Thyroid gland (tissue), 4 donors: ENCODE measurements at places on chromosomes 5 and 9.
A peak's percentile ranks its signal among the peaks of the same experiment; 100 is the strongest.

DNA sequence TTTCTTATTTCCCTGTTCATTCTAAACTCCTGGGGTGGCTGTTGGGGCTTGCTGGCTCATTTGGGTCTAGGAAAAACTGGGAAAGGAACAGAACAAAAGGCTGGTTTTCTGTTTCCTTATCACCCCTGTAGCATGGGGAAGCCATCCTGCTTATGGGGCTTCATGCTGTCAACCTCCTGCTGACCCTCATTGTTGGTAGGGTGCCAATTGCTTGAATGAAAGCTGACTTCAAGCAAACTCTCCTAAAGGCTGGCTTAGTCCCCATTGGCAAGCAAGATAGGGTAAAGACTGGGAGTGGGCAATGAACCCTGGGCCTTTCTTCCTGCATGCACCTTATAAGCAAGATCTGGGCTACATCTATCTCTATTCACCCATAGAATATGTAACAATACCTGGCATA lies 511.6 kb downstream of the DMAC1 start:
- no peak for DNase-seq

- no peak for DNase-seq
These were observed 39.3 kb upstream of the ADRA1B start for GRCh38 chr5:159877016-159877415.

DNA sequence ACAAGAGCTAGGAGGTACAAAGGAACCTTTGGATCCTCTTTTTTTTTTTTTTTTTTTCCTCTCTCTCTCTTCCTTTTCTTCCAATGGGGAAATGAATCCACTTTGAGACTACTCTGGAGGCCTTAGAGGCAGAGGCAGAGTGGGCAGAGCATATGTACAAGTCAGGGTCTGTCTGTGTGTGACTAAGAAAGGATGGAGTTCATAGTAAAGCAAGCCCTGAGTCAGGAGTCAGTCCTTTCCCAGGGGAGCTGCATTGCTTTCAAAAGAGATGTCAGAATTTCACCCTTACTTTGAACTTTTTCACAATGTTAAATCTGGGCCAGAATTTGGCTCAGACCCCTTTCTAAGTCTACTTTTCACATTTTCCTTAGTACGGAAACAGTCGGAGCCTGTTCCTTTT lies 792.4 kb upstream of the C9orf72 start:
- DNase-seq, result no peak

- no peak for DNase-seq
These were observed 8.8 kb upstream of the PLIN2 start for GRCh38 chr9:19136129-19136528.

DNA sequence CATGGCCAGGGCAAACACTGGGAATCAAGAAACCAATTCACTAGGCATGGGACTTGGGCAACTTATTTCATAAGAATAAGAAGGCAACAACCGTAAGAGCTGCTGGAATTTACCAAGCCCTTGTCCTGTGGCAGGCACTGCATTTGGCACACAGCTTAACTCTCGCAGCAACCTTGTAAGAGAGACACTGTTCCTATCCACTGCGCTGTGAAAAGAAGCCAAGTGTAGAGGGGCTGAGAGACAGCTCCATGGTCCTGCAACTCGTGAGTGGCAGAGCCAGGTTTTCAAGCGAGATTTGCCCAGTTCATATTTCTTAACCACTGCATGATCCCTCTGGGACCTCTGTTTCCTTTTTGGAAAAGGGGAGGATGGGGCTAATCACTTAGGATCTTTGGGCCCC lies 129.3 kb upstream of the STC2 start:
- DNase-seq, result peak; percentile 47

- peak; percentile 5 for DNase-seq
These were observed 921.8 kb downstream of the NR2F1-AS1 start for GRCh38 chr5:92659246-92659645.

DNA sequence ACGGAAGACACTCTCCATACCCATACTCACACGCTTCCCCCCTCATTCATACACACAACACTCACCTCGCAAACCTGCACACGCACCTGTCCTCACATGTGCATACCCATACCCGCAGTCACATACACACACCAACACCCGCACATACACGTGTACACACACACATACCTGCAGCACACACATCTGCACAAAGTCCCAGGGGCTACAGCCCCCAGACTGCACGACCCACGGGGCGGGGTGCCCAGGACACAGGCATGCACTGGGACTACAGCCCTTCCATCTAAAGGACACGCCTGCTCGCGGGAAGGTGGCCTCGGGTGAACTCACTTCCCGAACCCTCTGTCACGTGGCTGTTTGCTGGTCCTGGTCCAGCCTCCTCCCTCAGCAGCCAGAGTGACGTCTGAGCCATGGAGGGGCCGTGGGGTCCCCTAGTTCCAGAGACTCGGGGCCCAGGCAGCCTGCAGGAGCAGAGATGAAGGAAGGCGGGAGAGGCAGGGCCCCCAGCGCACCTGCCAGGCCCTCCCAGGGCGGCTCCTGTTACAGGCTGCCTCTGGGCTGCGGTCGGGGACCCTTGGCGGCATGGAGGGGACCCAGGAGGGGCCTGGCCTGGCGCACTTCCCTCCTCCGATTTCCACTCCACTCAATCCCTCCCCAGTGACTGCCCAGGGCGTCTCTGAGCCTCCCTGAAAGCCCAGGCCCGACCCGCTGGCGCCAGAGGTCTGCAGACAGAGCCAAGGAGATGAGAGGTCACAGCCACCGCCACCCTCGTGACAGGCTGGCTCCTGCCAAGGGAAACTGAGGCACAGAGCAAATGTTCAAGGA lies 8.1 kb downstream of the SLC12A7 start:
- peak; percentile 85 for DNase-seq

DNA sequence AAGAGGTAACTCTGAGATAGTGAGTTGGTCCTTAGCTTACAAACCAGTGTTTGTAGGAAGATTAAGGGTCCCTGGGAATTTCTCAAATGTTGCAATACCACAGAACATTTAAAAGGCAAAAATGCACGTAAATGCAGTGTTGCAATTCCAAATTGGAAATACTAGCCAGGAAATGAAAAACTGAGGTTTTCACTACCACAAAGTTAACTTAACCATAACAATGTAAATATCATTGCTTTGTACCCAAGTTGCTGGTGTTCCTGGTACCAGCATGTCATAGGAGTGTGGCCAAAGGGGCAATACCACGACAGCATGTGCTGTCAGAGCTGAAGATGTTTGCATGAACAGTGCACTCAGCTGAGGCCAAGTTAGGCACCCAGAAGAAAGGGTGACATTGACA lies 382.9 kb downstream of the GLIS3 start:
- DNase-seq, result no peak

DNA sequence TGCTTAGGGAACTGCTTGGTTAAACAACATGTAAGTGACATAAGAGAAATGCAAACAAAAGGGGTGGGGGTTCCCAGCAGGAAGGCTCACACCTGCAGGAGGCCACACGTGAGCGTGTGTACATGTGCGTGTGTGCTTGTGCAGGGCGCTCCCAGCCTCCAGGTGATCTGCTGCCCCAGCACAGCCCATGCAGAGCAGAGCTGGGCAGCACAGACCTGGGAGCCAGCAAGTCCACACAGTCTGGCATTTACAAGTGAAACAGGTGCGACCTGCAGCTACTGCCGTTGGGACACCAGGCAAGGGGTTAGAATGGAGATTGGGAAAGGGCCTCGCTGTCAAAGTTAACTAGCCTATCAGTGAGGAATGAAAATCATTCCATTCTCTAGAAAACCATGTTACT lies 41.8 kb downstream of the GRAMD2B start:
- DNase-seq, result peak; percentile 44

DNA sequence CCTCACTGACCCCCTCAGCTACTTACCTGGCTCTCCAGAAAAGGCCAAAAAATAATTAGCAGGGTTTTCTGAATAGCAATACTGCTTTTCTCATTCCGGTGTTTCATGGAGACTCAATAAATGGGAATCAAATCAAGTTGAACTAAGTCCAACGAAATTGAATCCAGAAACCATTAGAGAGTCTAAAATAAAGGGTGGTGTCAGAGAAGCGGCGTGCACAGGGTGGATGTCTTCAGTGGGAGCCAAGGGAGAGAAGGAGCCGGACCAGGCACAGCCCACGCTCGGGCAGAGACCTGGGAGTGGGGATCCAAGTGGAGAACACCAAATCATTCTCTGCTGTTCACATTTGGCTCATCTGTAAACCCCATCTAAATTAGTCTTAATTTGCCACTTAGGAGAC lies 40.2 kb upstream of the WWC1 start:
- DNase-seq, result no peak

DNA sequence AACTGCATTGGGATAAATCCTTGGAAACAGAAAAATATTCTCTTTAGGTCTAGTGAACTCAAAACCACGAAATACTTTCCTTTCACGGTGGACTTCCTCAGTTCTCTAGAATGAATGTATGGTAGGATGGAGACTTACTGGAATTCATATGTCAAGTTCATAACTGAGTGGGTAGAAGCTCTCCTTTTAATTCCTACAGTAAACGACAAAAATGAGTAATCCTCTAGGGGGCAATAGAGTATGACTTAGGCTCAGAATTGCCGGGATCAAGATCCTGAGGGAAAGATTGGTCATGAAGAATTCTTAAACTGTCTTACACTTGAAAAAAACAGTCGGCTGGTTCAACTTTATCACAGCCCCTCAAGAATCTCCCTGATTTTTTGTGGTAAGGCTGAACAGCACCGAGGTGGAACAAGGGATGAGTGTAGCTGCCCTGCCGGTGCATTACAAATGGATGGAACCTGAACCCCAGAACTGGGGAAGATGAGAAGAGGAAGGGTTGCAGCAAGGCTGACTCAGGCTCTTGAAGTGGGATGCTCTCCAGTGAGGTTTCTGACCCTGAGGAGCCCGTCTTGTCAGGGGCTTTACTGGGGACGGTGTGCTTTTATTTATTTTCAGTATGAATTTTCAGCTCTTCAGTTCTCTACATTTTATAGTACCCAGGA lies 14.0 kb upstream of the LOX start:
- DNase-seq, result no peak

DNA sequence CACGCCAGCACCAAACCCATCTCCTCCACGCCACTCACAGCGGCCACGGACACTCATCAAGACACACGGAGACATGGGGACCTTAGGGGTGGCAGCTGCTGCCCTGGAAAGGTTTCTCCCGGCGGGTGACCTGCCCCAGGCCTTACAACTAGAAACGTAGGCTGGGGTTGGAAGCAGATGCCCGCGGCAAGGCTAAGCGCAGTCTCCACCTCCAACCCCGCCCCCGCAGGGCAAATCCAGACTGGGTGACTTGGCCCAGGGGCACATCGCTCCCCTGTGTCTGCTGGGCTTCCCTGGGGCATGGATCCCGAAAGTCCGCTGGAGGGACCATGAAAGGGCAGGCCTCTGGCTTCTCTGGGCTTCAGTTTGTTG lies 12.0 kb upstream of the ASS1 start:
- DNase-seq, result no peak

GRCh38 chr9:118786877-118787276 lies 582.4 kb downstream of the BRINP1 start:
- no peak for DNase-seq

DNA sequence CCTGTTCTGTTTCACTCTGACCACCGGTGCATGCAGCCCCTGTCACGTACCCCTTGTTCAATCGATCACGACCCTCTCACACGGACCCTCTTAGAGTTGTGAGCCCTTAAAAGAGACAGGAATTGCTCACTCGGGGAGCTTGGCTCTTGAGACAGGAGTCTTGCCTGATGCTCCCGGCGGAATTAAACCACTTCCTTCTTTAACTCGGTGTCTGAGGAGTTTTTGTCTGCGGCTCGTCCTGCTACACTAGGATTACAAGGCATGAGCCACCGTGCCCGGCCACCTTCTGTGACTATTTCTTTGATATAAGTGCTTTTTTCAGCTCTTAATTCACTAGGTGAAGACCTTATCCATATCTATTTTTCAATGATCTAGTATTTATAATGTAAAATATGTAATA lies 167.5 kb downstream of the TTC39B start:
- DNase-seq, result no peak

DNA sequence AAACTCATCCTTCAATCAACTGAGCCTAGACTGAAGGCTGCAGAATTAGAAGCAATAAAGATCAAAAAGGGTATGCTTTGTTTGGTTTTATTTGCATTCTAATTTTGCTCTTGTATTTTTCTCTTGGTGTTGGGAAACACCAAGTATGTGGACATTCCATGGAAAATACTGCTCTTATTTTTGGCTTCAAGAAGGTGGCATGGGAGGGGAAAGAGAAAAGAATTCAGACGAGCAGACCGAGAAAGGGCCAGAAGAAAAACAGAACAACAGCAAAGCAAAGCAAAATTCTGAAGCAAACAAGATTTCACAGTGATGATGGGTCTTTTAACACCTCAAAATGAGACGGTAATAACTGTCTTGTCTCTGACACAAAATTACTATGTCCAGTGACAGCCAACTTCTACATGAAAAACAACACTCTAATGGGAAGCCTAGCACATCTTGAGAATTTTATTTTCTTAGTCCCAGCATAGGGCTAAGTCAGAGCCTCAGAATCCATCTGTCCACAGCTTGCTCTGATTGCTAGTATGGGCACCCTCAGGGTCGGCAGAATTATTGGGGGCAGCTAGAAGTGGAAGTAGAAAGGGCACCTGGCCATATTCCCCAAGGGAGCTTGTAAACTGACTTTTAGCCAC lies 26.8 kb downstream of the FREM1 start:
- no peak for DNase-seq

GRCh38 chr9:93243112-93243511 lies 59.2 kb downstream of the WNK2 start:
- no peak for DNase-seq

- DNase-seq, result no peak
These were observed 3.2 kb upstream of the ENHO start for GRCh38 chr9:34526026-34526425.

DNA sequence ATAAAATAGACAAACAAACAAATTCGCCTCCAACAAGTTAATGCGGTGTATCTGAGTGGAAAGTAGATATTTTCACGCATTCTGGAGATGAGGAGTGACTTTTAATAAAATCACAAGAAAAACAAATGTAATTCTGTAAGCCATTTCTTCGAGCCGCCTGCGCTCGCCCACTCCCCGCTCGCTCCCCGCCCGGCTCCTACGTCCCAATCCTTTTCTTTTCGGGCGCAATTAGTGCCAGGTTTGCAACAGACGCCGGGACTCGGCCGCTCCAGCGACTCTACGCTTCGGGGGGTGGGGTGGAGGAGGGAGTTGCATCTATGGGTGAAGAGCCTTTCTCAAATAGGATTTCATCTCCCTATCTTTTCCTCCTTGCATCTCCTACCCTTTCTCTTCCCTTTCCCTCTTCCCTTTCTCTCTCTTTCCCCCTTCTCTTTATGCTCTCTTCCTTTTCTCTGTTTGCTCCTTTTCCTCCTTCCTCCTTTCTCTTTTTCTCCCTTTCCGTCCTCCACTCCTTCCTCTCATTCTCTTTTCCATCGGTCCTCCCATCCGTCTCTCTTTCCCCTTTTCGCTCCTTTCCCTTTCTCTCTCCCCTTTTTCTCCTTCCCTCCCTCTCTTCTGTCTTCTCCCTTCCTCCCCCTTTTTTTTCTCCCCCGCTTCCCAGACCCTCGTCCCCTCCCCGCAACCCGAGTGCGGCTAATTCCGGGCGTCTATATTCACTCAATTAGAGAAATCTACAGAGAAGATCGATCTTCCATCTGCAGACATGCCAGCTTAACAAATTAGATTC lies 6.1 kb upstream of the OTP start:
- no peak for DNase-seq
